Ascending aorta (tissue), 2 donors: ENCODE measurements at places on chromosomes 3 and 15. TPM values are rescaled to one million over a fixed set of nuclear protein-coding genes. Genes with fewer than 3 reads are reported as not detected.

ARPIN gene
- total RNA-seq: 29.8 TPM

GRM2 gene
- total RNA-seq: not detected

C15orf39 gene
- total RNA-seq: 30.8 TPM

POPDC2 gene
- total RNA-seq: 4.7 TPM

DNA sequence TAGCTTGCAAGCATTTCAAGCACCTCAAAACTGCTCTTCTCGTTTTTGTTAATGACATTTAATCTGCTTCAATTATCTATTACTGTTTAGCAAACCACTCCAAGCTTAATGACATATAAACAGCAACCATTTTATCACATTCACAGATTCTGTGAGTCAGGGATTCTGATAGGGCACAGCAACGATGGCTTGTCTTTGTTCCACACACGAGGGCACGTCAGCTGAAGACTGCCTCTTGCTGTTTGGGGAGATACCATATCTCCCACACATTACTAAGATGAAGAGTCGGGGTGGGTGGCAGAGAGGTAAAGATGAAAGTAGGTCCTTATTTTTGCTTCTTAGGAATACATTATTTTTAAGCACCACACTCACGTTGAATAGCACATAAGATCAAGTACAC is 19.3 kb downstream of the CPOX start:
- DNase-seq: no peak

GRCh38 chr3:72344647-72345046 is 503.6 kb downstream of the SHQ1 start:
- no peak for DNase-seq

DNA sequence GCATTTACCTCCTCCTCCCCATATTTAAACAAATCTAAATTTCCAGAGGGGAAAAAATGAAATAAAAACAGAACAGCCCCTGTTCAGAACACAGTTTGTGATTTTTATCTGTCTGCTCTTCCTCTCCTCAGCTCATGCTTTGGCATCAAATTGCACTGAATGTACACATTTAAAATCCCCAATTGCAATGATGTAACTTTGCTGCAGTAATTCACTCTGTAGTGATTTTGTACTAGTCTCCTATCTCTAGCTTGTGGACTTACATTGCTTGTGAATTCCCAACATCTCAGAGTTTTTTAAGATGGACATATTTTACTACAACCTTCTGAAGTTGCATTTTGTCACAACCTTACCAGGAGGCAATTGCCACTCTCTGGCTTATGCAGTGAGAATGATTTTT is 81.6 kb upstream of the ROBO2 start:
- DNase-seq: no peak

DNA sequence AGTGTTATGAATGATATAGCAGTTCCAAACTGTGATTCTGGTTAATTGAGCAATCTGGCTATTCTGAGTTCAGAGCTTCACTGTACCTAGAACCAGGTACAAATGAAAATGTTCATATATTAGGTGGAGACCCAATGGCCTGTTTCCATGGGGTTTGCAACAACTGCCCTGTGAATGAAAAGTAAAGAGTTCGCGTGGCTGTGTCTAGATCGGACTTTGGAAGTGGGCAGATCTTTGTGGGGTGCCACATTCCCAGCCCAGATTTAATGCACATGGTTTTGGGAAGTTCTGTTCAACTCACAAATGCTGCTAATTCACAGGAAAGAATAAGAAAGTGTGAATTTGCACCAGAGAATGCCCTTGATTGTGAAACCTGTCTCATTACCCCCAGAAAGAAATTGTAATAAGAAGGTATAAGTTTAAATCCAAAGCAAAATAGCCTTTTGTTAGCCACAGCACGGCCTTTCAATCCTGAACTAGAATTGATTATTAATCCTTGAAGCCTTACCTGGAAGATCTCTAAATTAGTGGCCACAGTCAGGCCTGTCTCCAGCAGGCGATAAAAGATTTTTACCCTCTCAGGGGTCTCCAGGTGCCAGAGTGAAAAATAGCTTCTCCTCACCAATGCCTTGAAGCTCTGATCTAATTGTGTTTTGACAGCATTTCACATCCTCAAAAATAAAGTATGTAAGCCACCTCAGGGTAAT is 22.6 kb downstream of the WHAMM start:
- no peak for DNase-seq

GRCh38 chr15:69793781-69794451 is 303.8 kb downstream of the TLE3 start:
- DNase-seq: peak; percentile 82

GRCh38 chr3:165148876-165149441 is 47.2 kb downstream of the SLITRK3 start:
- DNase-seq: no peak

GRCh38 chr3:52402706-52403270 is 42.1 kb downstream of the SEMA3G start:
- DNase-seq: no peak

- no peak for DNase-seq
Observed at GRCh38 chr3:107963581-107963980, 127.2 kb downstream of the CD47 start.

- no peak for DNase-seq
Observed at GRCh38 chr3:167228135-167228534, 152.0 kb downstream of the ZBBX start.

DNA sequence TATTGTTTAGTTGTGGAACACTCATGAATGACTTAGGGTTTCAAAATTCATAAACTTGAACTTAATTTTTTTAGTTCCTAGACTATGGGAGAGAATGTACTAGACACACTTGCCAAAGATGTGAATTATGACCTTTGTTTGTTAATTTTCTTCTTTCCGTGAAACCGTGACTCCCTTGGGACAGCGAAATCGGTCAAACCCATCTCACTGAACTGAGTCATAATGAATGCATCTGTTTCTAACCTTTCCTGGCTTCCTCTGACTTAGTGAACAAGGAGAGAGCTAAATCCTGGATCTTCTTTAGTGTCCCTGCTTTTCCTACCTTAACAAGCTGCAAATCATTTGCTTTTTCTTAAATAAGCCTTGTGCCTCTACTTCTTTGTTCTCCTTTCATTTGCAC is 85.5 kb downstream of the LARS2 start:
- no peak for DNase-seq

- DNase-seq: no peak
Observed at GRCh38 chr3:98577178-98577895, 16.1 kb downstream of the CPOX start.

- peak; percentile 90 for DNase-seq
Observed at GRCh38 chr15:73908030-73908821, 18.0 kb upstream of the LOXL1 start.

- DNase-seq: no peak
Observed at GRCh38 chr3:126294211-126294808, 62.9 kb downstream of the KLF15 start.

GRCh38 chr3:169662843-169663160 is 710 bp downstream of the MECOM start:
- DNase-seq: no peak

- DNase-seq: no peak
Observed at GRCh38 chr3:37982331-37982730, 8.3 kb upstream of the VILL start.

DNA sequence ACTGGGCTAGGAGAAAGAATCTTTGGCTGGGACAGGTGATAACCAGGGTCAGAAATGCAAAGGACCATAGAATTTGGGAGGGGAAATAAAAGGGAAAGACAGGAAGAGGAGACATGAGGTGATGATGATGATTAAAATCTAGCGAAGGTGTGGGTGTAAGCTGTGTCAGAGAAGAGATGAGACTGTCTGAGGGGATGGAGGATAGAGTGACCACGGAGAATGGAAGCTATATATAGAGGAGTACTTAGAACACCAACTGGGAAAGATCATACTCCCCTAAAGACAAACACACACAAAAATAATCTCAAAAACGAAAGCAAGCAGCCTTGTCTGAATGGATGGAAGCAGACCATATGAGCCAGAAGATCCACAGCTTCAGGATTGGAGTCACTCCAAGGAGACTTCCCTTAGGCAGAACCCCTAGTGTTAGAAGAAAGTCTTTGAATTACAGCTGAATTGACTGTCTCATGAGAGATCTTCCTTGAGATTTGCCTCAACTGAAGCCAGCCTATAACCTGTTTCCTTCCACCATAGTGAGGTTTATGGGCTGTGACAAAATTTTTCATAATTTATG is 115.2 kb upstream of the DAZL start:
- no peak for DNase-seq

DNA sequence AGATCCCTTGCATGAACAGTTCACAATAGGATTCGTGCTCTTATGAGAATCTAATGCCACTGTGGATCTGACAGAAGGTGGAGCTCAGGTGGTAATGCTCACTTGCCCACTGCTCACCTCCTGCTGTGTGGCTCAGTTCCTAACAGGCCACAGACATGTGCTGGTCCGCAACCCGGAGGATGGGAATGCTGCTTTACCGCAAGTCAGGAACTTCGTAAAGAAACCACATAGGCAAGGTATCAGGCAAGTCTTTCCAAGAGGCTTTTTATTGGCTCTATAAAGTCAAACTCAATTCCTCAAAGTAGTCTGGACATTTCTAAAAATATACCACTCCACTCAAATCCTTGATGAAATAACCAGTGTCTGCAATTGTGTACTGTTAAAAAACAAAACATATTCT is 56.1 kb downstream of the OSTN start:
- no peak for DNase-seq

GRCh38 chr3:179671747-179672242 is 19.0 kb downstream of the USP13 start:
- DNase-seq: no peak

GRCh38 chr3:179739816-179740594 is 87.2 kb downstream of the USP13 start:
- DNase-seq: no peak

GRCh38 chr3:130604806-130605205 is 87.8 kb downstream of the COL6A6 start:
- no peak for DNase-seq

DNA sequence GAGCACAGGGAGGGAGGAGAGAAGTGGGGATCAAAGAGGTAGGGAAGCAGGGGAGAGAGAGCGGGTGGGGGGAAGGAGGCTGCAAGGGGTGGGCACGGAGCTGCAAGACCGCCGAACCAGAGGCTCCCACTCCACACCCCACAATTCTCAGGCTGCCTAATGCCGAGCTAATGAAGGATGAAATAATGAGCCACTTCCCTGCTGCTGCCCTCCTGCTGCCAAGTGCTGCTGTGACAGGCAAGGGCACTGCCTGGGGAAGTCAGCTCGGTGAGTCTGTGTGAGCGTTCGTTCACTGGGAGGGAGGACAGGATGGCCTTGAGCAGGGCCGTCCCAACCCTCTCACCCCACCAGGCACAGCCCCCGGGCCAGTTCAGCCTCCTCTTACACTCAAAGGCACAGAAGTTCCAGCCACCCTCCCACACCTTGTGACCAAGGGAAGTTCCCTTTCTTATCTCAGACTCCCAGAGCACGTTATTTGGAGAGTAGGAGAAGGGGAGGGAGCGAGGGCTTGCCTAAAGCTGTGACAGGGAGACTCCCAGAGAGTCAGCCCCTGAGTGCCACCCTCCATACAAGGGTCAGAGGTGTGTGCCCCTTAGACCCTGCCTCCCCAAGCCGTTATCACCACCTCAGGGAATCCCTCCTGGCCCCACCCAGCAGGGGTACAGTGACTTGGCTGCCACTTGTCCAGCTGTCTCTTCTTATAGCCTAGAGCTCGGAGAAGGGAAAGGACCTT is 12.4 kb downstream of the GLYCTK start:
- no peak for DNase-seq

GRCh38 chr3:141901914-141902313 is 25.5 kb downstream of the ATP1B3 start:
- DNase-seq: no peak

DNA sequence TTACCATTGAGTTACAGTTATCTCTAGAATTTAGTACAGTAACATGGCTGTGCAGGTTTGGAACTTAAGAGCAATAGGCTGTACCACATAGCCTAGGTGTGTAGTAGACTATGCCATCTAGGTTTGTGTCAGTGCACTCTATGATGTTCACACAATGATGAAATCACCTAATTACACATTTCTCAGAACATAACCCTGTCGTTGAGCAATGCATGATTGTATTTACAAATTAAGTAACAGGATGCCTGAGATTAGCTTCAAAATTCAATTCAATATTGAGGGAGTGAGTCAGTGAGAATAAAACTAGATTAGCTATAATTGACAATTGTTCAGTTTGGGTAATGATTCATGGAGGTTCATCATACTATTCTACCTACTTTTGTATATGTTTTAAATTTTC is 633.8 kb downstream of the IGSF11 start:
- DNase-seq: no peak

DNA sequence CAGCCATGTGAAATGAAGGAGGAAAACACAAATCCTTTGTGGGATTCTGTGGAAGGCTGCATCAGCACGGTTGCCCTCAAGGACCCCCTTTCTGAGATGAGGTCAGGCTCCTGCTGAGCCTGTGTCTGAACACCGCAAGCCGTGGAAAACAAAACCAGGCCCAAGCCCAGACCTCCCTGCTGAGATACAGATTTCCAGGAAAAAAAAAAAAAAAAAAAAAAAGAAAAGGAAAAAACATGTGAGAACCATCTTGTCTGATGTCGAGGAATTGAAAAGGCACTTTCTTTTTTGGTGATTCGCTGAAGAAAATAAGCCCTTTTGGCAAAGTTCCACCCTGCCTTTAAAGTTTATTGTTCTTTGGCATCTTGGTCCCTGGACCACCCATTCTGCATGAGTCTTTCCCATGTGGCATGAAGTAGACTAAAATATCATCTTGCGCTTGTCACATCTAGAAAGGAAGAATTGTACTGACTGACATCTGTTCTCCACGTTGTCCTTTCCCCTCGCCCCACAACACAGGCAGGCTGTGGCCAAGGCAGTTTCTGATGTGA is 117.6 kb downstream of the CHST2 start:
- no peak for DNase-seq

- no peak for DNase-seq
Observed at GRCh38 chr3:13083898-13084297, 10.7 kb upstream of the IQSEC1 start.

DNA sequence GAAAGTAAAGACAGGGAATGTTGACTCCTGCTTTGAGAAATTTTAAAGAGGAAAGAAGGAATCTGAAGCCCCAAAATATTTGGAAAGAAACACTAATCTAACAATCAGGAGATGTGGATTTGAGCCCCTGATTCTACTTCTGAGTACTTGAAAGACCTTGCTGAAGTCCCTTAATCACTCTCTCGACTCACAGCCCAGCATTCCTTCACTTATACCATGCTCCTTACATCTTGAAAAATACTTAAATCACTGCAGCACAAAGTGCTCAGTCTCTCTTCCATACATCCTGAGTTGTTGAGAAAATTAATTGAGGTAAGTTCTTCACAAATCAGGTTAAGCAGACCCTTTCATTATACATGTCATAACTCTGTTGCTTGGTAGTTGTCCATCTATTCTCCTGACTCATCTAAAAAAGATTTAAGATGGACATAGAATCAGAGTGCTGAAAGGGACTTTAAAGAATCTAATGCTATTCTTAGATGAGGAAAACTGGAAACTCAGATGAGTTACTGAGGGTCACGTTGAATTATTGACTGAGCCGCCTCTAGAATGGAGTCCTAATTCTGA is 72.8 kb upstream of the THSD4 start:
- DNase-seq: no peak

DNA sequence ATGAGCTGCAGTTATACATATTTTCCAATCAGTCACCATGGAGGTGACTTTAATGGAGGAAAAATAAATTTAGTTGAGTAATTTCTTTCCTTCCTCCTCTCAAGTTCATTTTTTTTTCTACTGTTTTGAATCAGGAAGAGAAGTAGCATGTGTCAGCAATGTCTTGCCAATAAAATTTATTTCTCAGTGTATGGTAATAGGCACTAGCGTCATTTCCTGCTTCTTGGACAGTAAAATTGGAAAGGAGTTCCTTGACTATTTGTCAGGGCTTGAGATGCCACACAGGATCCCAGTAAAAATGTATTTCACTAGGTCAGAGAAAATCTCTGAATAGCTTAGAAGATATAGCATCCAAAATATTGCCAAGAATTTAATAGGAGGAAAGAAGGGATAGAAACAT is 605.9 kb downstream of the ROBO1 start:
- DNase-seq: no peak
